ENCODE measurements at places on chromosomes 2 and 18.

DNA sequence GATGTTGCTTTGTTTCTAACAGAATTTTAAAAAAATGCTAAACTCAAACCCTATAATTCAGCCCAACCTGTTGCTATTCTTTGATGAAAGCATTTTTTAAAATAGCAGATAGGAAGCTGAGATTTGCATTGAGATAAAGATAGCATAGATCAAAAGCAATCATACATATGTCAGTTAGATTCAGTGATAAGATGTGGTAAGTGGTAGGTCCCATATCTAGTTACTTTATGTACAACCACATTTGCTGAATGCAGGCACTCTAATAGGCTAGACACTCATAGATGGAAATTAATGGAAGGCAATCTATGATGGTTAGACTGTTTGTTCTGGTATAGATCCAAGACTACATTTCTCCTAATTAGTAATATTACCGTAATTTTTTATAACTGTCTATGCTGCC, 27.2 kb upstream of the C1D start:
- DNase-seq = no peak

- DNase-seq = no peak
Measured at GRCh38 chr18:64416990-64417389, 268.1 kb upstream of the LINC00305 start.

GRCh38 chr2:118614841-118615271, 232.6 kb downstream of the EN1 start:
- DNase-seq = no peak

- DNase-seq = no peak
Measured at GRCh38 chr2:16429431-16430145, 236.0 kb downstream of the CYRIA start.

GRCh38 chr18:70334264-70334663, 45.4 kb downstream of the SOCS6 start:
- no peak for DNase-seq

DNA sequence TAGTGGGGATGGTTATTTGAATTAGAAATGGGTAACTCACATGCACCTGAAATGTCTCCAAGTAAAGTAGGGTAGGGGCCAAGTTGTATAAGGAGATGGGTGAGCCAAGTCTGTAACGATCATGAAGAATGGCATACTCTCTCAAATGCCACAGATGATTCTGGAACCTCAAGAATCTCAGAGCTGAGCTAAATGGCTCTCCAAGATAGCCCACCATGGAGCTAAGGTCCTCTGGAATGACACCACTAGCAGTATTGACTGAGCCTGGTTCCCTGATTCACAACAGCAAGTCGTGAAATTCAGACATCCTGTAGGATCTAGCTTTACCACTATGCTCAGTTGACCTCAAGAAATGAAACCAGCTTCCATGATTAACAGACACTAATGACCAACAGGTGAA, 115.9 kb upstream of the EPAS1 start:
- no peak for DNase-seq

- no peak for DNase-seq
Measured at GRCh38 chr2:96153991-96154431, 8.8 kb upstream of the DUSP2 start.

GRCh38 chr18:37935086-37935485, 369.5 kb upstream of the CELF4 start:
- DNase-seq = no peak

GRCh38 chr18:74613381-74613780, 15.7 kb downstream of the ZNF407 start:
- no peak for DNase-seq

- DNase-seq = peak; percentile 52
Measured at GRCh38 chr2:172427990-172428831, 825 bp downstream of the ITGA6 start.

- no peak for DNase-seq
Measured at GRCh38 chr2:120261387-120262006, 8.8 kb downstream of the RALB start.

GRCh38 chr2:111236025-111236424, 115.3 kb downstream of the BCL2L11 start:
- DNase-seq = no peak

DNA sequence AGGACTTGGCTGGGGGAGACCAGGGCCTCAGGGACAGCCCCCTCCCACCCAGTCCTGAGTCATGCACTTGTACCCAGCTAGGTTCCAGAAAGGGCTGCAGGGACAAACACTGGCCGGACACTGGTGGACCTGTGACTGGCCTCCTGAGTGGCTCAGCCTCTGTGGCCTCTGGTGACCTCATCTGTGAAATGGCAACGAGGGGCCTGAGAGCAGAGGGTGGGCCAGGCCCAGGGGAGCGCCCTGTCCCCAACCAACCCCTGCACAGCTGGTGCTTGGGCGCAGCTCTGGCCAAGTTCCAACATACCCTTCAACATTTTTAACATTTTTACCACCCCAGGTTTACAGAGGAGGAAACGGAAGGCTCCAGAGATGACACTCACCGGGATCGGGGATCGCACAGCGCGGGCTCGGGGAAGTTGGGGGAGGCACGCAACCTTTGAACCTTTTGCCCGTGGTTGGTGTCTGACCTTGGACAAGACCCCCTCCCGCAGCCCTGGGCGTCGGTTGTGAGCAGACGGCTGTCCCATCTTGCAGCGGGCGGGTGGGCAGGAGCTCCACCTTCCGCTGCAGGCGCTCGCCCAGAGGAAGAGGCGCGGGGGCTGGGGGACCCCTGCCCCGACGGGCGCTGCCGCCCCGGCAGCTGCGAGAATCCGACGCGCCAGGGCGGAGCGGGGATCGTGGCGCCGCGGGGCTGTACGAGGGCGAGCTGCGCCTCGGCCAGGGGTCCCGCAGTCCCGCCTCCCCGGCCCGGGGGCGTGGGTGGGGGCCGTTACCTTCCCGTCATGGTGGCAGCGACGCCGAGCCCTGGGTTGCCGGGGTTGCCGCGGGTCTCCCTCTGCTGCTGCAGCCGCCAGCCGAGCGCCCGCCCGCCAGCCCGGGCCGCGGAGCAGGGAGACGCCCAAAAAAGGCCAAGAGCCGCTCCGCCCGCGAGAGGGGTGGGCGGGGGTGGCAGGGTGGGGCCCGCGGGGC, 805 bp downstream of the LIMS2 start:
- peak; percentile 62 for DNase-seq

GRCh38 chr18:45151645-45152044, 463.6 kb upstream of the SLC14A2 start:
- no peak for DNase-seq

DNA sequence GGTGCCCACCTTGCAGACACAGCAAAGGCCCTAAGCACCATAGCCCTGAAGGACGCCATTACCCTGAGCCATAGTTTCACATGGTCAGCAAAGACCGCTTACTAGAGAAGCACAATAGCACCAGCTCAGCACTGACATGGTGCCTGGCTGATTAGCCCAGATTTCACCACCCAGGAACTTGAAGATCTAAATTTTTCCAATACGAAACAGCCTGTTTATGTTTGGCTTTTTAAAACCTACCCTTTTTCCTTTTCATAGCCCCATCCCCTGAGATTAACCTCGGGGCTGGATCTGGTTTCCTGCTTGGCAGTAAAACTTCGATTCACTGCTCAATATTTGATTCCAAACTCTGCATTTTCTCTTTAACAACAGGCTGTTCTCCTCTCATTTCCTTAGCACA, 158.5 kb upstream of the PID1 start:
- no peak for DNase-seq

GRCh38 chr2:207993151-207993763, 32.1 kb downstream of the PLEKHM3 start:
- DNase-seq = no peak

- no peak for DNase-seq
Measured at GRCh38 chr2:46559261-46559660, 79.9 kb downstream of the TMEM247 start.

DNA sequence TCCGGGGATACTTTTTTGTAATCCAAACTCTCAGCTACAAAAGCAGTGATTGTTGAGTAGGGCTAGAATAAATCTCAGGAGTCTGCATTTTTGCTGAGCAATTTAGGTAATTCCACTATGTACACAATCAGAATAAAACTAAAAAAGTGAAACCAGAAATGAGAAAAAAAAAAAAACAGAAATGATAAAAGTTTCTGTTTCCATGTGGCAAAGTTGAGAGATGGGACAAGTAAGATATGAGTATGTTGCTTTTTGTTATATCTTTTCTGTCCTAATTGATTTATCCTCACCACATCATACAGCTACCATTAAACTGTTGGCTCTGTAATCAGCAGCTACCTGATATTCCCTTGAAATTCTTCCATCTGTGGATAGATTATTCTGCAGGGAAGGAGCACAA, 92.7 kb downstream of the VWC2L start:
- no peak for DNase-seq

DNA sequence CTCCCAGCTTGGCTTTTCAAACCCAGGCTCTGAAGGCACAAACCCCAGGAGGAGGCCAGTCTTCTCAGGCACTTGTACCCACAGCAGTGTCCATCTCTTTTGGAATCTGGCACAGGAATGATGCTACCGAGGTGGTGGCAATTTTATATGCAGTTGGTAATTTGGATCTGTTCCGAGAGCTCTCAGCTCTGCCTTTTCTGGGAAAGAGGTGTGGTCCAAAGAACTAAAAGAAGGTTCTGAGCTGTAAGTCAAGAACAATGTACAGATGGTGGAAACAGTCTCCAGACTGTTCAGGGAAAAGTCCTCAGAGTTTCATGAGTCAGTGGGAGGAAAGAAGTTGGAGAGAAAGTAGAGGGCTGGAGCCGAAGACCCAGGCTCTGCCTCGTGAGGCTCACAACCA, 353.4 kb downstream of the TGIF1 start:
- DNase-seq = no peak

DNA sequence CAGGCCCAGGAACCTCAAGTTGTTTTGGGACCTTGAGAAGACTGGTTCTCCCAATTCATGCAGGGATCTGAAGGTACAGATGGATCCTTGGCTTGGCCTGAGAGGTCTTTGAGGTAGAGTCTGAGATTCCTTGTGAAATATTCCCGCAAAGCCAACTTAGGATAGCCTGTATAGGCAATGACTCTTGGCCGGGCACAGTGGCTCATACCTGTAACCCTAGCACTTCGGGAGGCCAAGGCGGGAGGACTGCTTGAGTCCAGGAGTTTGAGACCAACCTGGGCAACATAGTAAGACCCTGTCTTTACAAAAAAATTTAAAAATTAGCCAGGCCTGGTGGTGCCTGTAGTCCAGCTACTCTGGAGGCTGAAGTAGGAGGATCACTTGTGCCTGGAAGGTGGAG, 40.4 kb downstream of the ANKMY1 start:
- DNase-seq = no peak

GRCh38 chr18:54080858-54081257, 143.6 kb downstream of the MBD2 start:
- DNase-seq = no peak

DNA sequence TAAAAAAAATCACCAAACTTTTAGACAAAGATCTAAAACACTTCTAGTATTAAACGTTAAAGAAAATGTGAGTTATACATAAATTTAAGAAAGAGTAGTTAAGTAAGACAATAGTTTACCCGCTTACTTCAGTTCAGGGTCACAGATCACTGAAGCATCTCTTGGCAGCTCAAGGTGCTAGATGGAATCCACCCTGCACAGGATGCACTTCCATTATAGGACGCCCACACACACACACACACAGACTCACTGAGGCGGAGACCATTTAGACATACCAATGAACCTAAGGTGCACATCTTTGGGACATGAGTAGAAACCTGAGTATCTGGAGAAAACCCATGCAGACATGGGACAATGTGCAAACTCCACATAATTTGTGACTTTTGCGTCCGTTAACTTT, 630.6 kb upstream of the ZNF804A start:
- peak; percentile 5 for DNase-seq

GRCh38 chr18:58967751-58968254, 103.1 kb downstream of the ZNF532 start:
- no peak for DNase-seq

- no peak for DNase-seq
Measured at GRCh38 chr2:96633641-96634040, 4.5 kb downstream of the KANSL3 start.

- DNase-seq = no peak
Measured at GRCh38 chr2:121960251-121960650, 204.8 kb downstream of the TSN start.

GRCh38 chr2:9674891-9675414, 44.2 kb upstream of the YWHAQ start:
- DNase-seq = no peak

GRCh38 chr2:46308081-46308480, 10.9 kb downstream of the EPAS1 start:
- no peak for DNase-seq

- DNase-seq = no peak
Measured at GRCh38 chr2:117359266-117359914, 455.1 kb upstream of the DDX18 start.

- DNase-seq = no peak
Measured at GRCh38 chr2:182852801-182853200, 13.6 kb downstream of the FRZB start.

GRCh38 chr2:234949762-234950434, 1.9 kb upstream of the SH3BP4 start:
- no peak for DNase-seq

- no peak for DNase-seq
Measured at GRCh38 chr2:241730671-241731293, 3.6 kb upstream of the D2HGDH start.

DNA sequence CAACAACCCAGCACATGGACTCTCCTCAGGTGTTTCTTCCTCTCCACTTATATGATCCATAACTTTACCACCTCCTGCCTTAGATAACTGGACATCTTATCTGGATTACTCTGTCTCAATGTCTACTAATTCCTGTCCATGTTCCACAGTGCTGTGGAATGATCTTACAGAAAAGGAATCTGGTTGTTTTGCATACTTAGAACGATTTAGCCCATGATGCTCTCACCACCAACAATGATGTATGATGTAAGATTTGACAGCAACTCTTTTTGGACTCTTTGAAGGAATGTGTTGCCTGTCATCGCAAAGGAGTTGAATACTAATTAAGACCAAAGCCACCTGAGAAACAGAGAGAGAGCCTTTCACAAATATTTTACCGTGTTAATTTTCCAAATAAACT, 37.7 kb upstream of the SYT4 start:
- no peak for DNase-seq

DNA sequence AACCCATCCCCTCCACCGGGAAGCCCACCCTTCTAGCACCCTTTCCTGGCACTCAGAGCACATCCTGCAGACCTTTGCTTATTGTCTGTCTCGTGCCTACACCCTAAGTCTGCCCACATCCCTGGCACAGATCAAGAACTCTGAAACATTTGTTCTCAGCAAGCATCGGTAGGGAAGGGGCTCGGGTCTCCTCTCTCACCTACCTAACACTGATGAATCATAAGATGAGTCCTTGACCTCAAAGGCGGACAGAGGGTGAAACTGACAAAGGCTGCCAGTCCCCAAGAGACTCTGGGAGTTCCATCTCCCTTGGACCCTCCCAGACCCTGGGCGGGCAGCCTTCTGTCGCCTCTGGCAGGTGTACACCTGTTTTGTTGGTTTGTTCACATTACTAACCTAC, 9.3 kb downstream of the MAL start:
- DNase-seq = no peak

DNA sequence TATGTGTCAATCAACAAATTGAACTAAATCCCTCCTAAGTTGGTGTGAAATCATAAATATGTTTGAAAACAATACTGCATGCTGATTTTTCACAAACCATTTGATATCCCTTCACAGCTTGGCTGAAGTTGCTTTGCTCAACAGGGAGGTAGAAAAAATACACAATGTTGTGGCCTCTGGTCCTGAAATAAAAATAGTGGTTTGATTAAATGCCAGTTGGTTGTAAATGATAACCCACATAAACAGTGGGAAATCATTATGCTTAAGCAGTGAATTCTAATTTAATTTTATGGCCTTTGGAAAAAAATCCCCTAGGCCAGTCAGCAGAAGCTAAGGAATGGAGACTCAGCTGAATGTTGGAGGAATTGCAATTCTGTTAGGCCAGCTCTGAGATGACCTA, 359.4 kb upstream of the CWC22 start:
- DNase-seq = no peak

GRCh38 chr18:61173554-61173953, 159.7 kb upstream of the CDH20 start:
- no peak for DNase-seq

Data from nephron progenitor cell (in vitro differentiated cells).